Fibroblast of skin of left biceps (primary cell): ENCODE measurements at places on chromosomes 1 and 21.

- DNase-seq = no peak
Observed at GRCh38 chr1:32394890-32395432, 720 bp upstream of the BSDC1 start.

- no peak for DNase-seq
Observed at GRCh38 chr1:212858461-212859265, 588 bp downstream of the FLVCR1 start.

DNA sequence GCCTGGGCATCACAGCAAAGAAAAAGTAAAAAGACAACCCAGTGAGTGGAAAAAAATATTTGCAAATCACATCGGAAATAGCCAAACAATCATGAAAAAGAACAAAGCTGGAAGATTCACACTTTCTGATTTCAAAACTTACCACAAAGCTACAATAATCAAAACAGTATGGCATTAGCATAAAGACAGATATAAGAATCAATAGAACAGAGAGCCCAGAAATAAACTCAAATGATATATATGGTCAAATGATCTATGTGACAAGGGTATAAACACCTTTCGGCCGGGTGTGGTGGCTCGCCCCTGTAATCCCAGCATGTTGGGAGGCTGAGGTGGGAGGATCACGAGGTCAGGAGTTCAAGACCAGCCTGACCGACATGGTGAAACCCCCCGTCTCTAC lies 13.5 kb downstream of the ACOT7 start:
- no peak for DNase-seq

- no peak for DNase-seq
Observed at GRCh38 chr1:58412071-58412580, 134.4 kb downstream of the OMA1 start.

DNA sequence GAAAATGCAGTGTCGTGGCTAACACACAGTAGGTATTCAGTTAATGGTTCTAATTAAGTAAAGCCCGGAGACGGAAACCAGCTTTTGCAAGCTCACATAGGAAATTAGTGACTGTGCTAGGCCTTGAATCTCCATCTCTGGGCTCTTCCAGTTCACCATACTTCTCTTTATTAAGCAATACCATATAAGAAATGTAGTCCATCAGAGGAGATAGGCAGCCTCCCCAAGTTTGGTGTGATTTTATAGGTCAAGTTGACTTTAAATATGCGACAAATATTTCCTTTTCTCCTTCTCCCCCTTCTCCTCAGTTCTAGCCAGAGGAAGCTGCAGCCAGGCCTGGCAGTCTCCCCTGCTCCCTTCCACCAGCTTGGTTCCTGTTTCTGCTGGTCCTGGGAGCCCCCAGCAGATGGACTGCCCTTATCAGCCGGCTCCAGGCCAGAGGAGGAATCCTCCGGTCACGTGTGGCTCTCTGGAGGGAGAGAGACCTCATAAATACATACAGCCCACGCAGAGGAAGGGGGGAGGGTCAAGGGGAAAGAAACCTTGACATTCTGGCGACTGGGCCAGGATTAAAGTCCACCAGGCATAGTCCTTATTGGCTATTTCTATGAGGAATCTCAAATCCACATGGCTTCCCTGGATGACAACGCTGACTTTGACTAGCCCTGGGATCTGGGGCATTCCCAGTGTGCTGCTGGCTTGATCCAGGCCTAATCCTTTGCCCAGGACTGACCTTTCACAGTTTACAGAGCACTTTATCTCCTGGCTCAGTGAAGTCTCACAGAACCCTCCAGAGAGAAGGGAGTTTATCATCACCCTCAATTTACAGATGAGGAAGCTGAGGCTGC lies 115.1 kb upstream of the JUN start:
- no peak for DNase-seq

GRCh38 chr1:93807311-93807930 lies 71.6 kb downstream of the DNTTIP2 start:
- no peak for DNase-seq

DNA sequence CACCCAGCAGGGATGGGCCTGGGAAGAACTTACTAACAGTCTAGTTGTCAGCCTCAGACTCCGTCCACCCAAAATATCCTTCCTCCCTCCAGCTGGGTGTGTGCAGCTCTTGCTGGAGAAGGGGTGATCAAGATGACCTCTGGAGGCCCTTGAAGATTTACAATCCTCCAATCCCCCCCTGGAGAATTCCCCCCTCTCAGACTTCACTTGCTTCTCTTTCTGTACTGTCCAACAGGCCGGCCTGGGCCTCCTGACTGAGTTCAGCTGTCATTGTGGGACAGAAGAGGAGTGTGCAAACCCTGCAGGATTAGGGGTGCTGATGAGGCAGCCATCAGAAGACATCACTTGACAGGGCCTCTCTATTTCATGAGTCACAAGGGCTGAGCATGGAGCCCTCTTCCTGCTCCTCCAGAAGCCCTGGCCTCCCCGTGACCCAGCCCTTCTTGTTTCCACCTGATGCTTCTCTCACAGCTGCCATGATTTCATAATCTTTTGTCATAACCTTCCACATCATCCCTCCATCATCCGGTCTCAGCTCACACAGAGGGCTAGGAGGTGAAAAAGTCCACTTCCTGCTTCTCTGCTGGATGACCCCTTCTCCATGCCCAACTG lies 17.5 kb upstream of the IGFN1 start:
- DNase-seq = no peak

DNA sequence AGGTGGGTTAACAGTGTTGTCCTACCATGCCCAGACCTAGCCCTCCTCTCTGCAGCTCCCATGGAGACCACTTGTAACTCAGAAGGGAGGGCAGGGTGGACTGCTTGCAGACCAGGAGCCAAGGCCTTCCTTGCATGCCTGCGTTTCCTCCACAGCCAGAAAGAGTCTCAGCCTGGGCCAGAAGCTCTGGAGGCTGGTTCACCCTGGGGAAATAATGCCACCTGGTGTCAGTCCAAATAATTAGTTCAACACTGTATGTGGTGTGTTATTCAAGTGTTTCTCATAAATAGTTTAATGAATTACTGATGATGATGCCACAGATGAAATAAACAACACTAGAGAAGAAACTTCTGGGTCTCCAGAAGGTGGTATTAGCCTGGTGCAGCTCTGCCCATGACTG lies 16.9 kb upstream of the VANGL1 start:
- no peak for DNase-seq

DNA sequence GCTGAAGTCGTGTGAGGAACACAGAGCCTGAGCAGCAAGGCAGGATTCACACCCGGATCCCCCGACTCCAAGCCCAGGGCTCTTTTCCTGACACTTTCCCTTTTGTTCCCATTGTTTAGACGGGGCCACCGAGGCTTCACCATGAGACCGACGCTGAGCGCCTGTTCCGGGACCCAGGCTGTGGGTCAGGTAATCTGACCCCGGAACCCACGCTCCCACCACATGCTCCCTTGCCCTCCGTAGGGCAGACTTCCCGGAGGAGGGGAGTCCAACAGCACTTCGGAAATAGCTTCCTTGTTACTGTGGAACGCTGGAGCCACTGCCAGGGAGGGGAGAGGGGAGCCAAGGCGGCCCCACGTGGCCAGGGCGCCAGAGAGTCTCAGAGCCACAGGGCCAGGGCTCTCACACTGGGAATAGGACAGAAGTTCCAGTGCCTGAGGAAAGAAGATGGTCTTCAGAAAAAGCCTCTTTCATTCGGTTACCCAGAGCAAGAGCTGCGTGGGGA lies 18.4 kb downstream of the RUNX3 start:
- DNase-seq = no peak

DNA sequence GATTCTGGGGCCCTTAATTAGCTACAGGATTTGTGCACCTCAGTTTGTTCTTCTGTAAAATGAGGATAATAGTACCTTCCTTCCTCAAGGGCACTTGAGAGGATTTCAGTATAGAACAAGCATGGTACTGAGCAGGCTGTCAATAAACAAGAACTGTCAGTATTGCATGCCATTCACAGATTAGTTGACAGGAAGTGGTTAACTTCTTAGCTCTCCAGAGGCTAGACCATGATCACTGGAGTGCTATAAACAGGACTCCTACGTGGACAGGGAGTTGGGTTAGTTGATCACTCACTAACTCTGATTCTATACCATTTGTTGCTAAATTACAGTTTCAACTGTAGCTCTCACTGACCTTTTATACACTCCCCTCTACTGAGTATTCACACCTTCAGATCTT lies 126.2 kb upstream of the DAB1 start:
- no peak for DNase-seq

DNA sequence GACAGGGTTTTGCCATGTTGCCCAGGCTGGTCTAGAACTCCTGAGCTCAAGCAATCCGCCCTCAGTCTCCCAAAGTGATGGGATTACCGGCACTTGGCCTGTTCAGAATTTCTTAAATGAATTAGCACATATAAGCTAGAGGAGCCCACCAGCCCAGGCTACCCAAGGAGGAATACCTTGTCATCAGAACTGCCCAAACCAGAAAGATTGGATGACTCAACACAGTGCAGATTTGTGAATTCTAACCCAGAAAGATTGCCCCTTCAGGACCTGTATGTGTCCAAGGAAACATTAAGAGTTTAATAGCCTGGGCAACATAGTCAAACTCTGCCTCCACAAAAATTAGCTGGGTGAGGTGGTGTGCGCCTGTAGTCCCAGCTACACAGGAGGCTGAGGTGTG lies 14.0 kb upstream of the LIN9 start:
- DNase-seq = no peak

GRCh38 chr1:61007534-61008364 lies 74.6 kb upstream of the NFIA start:
- DNase-seq = no peak

GRCh38 chr1:13604176-13604575 lies 20.5 kb downstream of the PDPN start:
- DNase-seq = no peak

DNA sequence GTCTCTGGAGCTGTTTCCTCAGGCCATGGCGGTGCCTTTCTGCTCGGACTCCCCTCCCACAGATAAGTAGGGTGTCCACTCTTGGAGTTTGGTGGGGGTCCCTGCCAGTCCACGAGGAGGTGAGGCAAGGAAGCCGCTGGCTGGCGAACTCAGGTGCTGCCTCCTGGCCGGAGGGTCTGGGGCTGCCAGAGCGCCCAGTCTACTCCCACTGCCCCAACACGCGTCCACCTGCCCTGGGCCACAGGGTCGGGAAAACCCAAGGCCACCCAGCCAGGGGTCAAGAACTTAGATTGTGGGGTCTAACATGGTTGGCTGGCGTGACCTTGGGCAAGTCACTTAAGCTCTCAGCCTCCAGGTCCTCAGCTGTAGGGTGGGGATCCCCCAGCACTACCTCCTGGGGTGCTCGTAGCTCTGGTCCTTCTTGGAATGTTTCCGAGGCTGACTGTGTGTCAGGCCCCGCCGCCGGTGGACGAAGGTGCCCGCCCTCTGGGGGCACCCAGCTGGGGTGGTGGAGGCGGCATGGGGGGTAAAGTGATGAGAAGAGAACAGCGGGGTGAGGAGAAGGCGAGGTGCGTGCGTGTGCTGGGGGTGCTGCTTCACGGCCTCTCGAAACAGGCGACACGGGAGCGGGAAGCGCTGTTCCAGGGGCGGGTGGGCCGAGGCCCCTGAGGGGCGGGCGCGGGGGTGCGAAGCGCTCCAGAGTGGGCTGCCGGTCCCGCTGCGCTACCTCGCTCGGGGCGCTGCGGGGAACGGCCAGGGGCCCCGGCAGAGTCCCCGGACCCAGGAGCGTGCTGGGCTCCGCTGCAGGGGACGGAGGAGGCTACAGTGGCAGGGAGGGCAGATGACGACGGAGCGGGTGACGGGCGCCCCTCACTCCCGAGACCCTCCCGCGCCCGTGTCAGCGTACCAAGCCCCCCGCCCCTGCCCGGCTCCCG lies 1.2 kb downstream of the SH2D5 start:
- no peak for DNase-seq

- DNase-seq = no peak
Observed at GRCh38 chr1:2137257-2138121, 57.1 kb downstream of the FAAP20 start.

- DNase-seq = no peak
Observed at GRCh38 chr1:174000371-174000770, 21.8 kb downstream of the RC3H1 start.

GRCh38 chr1:108200687-108201051 lies 526 bp upstream of the SLC25A24 start:
- no peak for DNase-seq

DNA sequence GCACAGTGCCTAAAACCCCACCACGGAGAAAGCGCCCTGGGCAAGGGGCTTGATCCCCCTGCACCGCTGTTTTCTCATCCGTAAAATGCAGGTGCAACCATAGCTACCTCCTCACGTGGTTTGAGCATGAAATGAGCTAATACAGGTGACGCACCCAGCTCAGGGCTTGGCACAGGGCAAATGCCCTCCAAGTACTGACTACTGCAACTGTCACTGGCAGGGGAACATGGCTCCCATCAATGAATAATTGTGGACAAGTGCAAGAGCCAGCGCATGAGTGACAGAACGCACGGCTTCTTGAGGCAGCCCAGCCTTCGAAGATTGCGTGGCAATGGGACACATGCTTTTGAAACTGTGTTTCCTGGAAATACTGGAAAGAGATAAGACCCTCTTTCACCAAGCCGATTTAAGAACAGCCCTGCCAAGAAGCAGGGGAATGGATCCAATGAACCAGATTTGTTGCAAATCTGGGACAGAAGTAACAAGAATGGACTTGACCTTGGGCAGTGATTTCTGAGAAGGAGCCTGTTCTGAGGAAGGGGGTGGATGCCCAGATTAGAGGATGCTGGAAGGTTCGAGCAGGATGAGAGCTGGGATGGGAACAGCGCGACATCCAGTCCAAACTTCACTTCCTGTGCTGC lies 92.8 kb upstream of the IFFO2 start:
- DNase-seq = no peak

DNA sequence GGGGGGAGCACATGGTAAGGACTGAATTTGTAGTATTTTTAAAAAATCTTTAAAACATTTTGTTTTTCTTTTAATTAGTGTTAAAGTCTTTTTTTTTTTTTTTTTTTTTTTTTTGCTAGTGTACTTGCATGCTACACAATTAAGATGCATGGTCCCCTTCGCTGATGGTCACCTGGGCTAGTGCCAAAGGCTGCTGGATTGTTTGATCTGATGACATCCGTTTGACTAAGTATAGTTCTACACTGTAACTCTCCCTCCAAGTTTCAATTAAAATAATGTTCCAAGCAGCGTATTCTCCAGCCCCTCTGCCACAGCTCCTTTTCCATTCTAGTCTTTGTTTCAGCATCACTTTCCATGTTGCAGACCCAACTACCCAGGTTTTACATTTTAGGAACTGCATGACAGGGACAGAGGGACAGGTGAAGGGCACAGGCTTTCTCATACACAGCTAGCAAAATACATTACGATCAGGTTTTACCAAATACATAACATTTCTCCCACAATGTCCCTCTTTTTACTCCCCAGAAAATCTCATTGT lies 852 bp upstream of the RAVER2 start:
- no peak for DNase-seq

- no peak for DNase-seq
Observed at GRCh38 chr1:59263111-59263510, 33.8 kb upstream of the FGGY start.

DNA sequence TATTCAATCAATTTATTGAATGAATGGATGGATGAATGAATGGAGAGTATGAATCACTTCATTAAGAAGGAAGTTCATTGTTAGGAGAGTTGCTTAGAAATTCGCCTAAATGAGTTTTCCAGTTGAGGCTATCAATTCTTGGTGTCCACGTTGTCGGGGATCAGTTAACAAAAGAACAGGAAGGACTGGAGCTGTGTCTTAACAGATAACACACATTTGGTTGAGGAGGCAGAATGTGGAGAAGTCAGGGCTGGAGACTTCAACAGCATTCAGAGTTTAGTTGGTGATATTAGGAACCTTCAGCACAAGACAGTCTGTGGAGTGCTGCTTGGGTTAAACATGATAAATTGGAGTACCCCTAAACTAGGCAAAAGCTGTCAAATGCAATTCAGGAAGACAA lies 33.7 kb downstream of the ZBTB18 start:
- DNase-seq = no peak

- DNase-seq = no peak
Observed at GRCh38 chr1:204733289-204733688, 47.8 kb upstream of the LRRN2 start.
